Kidney tubule cell (primary cell): ENCODE measurements at places on chromosomes 13 and 19.

DNA sequence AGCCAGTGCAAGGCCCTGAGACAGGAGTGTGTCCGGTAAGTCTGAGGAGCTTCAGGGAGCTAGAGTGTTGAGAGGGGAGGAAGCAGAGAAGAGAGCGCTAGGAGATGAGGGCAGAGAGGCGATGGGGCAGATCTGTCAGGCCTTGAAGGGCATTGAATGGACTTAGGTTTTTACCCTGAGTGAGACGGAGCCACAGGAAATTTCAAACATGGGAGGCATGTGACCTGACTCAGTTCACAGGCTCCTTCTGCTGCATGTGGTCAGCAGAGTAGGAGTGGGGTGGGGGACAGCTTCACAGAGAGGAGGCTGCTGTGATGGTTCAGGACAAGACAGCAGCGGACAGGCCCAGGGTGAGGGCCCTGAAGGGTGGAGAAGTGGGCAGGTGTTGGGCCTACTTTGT is 2.5 kb upstream of the FAM98C start:
- no peak for DNase-seq

DNA sequence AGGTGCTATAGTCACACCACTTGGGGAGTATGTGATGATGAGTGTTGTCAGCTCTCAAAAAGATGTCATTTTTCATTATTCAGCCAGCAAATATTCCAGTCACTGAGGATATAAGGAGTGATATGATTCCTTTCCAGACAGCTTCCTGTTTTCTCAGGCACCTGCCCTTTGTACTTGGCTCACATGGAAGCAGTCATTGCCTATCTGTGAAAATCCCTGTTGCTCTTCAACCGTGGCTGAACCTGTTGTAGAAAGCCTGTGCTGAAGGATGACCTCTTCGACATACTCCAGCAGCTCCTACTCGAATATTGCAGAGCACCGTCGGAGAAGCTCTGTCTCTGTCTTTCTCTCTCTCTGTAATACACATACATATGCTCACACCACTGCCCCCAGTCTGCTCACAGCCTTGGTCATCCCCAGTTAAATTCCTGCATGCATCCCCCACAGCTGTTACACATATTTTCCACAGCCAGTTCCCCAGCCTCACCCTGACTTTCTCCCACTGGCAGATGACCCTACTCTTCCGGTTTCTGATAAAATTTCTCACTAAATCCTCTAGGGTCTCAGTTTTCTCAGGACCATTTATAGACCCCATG is 204.2 kb upstream of the ARGLU1 start:
- no peak for DNase-seq

DNA sequence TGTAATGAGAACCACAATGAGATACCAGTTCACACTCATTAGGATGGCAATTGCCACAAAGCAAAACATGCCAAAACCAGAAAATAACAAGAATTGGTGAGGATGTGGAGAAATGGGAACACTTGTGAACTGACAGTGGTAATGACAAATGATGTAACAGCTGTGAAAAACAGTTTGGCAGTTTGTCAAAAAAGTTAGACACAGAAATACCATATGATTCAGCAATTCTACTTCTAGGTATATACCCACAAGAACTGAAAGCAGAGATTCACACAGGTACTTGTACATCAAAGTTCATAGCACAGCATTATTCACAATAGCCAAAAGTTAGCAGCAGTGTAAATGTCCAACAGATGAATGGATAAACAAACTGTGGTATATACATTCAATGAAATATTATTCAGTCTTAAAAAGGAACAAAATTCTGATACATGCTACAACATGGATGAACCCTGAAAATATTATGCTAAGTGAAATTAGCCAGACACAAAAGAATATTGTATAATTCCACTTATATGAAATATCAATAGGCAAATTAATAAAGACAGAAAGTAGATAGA is 96.5 kb downstream of the UGGT2 start:
- DNase-seq: peak; percentile 34

DNA sequence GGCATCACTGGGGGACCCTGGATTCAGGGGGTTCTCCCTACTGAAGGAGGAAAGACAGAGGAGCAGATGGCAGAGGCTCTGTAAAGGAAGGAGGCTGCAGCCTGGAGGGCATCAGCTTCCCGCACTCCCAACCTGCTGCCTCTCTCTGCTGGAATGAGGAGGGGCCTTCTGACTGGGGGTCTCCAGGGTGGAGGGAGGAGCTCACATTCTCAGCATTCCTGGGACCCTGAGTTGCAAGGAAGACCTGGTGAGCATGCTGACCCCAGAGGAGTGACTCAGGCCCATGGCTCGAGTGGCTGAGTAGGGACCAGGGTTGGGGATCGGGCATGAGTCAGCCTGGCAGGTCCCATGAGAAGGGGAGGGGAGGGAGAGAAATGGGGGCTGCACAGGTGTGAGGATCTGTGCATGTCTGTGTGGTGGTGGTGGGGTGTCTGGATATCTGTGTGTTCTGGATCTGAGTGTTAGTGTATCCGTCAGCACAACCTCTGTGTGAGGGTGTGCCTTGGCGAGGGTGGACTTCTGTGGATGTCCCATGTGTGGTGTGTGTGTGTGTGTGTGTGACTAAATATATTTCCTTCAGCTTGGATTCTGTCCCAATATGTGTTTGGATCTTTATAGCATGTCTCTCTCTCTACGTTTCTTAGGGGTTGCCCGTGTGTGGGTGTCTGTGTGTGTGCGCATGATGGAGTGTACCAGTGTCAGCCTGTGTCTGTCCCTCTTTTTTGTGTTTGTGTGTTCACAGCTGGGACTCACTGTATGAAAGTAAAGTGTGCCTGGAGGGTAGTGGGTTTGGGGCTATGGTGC is 4.6 kb downstream of the AXL start:
- DNase-seq: peak; percentile 96

GRCh38 chr19:1417145-1417544 is 9.8 kb downstream of the DAZAP1 start:
- peak; percentile 30 for DNase-seq

DNA sequence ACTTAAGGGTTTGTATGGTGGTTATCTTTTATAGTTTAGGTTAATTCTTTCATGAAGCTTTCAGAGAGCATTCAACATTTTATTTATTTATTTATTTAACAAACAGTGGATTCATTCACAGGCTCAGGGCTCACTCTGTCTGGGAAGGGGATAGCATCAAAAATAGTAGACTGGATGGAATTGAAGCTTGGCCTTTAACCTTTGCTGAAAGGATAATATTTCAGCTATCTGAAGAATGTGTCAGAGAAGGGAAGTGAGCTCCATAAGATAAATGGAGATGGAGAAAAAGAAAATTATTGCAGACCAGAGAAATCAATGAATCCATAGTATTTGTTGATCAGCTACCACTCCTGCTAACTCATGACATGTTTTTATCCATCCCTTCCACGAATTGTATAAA is 305.6 kb downstream of the COG6 start:
- DNase-seq: no peak

DNA sequence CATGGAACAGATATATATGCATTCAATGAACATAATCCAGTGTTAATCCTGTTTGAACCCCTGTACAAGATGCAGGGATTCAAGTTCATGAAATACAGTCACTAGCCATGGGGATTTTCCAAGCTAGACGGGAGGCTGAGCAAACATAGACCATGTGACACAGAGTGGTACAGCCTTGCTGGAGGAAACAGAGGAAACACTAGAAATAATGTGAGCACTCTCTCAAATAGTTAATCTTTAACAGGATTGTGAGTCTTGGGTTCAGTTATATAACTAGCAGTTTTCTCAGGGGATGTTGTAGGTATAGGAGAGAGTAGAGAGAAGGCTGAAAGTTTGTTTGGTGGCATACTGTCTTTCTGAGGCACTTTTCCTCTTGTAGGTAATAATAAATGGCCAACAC is 13.9 kb upstream of the LGALS16 start:
- peak; percentile 77 for DNase-seq

GRCh38 chr13:67156723-67157060 is 73.4 kb downstream of the PCDH9 start:
- DNase-seq: no peak

- DNase-seq: peak; percentile 40
Measured at GRCh38 chr13:99150575-99151361, 49.9 kb upstream of the UBAC2 start.

GRCh38 chr13:37011002-37011401 is 10.4 kb downstream of the EXOSC8 start:
- no peak for DNase-seq

GRCh38 chr13:58187881-58188280 is 556.3 kb downstream of the PCDH17 start:
- no peak for DNase-seq

GRCh38 chr13:106918557-106918860 is 350.6 kb upstream of the ARGLU1 start:
- no peak for DNase-seq

GRCh38 chr13:78576261-78576660 is 27.1 kb downstream of the POU4F1 start:
- DNase-seq: no peak

- DNase-seq: no peak
Measured at GRCh38 chr13:26262156-26262555, 8.2 kb downstream of the CDK8 start.

GRCh38 chr19:43519436-43520088 is 7.4 kb downstream of the ETHE1 start:
- peak; percentile 94 for DNase-seq

GRCh38 chr13:109629737-109630136 is 156.6 kb downstream of the IRS2 start:
- DNase-seq: no peak

DNA sequence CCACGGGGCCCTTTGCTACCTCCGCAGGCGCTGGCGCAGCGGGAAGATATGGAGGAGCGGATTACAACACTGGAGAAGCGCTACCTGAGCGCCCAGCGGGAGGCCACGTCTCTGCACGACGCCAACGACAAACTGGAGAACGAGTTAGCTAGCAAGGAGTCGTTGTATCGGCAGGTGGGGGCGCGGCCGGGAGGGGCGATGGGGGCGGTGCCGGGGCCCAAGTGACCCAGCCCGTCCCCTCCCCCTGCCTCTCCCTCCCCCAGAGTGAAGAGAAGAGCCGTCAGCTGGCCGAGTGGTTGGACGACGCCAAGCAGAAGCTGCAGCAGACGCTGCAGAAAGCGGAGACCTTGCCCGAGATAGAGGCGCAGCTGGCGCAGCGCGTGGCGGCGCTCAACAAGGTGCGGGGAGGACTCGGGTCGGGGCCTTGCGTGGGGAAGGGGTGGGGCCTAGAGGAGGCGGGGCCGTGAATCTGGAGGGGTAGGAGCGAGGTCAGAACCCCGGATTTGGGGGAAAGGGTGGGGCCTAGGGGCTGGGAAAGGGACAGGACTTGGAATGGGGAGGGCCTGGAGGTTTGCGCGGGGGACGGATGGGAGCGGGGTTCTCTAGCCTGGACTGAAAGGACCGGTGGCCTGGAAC is 13.7 kb downstream of the PPFIA3 start:
- DNase-seq: no peak

DNA sequence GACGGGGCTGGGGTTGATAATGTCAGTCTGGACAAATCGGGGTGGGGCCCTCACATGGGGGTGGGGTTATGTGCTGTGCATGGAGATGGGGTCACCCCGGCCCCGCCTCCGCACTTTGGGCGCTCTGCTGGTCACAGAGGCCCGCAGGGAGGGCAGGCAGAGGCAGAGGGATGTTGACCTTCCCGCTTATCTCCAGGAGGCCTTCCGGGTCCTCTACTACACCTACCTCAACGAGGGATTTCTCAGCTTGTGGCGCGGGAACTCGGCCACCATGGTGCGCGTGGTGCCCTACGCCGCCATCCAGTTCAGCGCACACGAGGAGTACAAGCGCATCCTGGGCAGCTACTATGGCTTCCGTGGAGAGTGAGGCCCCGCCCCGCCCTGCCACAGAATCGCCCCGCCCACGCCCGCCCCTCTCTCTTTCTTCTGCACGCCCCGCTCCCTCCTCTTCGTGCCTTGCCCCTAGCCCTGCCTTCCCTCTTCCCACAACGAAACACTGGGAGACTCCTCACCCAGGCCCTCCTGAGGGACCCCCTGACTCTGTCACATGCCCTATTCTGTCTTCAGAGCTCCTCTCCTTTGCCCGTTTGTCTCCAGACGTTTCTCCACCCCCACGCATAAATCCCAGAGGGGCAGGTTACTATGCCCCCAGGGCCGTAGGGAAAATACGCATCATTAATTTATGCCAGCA is 32.8 kb downstream of the TMEM161A start:
- DNase-seq: peak; percentile 53

DNA sequence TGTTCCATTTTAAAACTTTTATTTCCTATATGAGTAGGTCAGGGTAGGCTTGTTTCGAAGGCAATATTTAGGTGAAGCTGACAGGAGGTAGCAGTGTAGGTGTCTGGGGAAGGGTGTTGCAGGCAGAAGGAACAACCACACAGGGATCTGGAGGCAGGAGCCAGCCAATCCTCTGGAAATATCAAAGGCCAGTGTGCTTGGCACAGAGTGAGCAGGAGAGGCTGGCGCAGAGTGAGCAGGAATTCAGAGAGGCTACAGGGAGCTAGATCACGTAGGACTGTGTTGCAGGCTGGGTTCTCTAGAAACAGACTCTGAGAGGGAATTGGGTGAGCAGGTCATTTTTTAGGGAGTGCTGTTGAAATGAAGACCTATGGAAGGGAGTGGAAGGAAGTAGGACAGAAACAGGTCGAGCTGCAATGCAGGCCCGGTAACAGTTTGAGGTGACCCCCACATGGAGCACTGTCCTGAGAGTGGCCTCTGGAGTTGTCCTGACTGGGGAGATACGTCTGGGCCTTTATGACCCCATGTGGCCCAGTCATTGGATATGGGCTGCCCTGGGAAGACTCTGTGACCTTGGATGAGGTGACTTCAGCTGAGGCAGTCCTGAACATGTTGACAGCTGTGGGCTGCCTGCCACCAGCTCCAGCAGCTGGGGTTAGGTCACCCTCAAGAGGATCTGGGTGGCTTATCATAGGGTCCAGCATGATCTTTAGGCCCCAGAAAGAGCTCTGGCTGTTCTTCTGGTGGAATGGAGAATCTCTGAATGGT is 51.7 kb downstream of the ERCC5 start:
- DNase-seq: no peak

DNA sequence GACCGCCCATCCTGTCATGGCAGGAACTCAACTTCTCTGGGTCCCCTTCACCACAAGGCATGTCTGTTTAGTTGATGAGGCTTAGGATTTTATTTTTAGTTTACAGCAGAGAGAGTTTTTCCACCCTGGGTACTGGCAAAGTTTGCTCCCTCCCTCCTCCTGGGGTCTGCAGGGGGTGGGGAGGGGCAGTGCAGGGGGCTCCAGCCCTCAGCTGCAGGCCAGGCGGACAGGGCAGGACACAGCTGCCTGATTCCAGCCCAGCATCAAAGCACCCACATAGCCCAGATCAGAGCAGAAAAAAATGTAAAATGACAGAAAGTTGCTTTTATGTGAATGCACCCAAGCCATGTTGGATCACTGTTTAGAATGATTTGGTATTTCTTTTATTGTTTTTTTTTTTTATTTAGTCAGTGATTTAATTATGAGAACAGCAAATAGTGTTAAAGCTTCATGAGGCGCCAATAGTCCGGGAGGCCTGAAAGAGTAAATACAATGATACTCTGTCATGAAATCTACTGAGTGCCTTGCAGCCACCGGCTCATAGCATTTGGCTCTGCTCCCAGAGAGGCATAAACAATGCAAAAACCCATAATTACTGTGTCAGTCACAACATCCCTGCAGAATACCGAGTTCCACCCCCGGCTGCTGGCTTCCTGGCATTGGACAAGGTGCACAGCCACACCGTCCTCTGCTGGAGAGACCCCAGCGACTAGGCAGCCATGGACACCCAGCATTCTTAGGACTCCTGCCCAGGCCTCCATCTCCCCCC is 923.5 kb downstream of the UQCRFS1 start:
- DNase-seq: peak; percentile 68

GRCh38 chr13:105616333-105617075 is 919.0 kb downstream of the EFNB2 start:
- DNase-seq: no peak
